ENCODE measurements at places on chromosomes 4 and X.

- DNase-seq, result peak; percentile 0
Measured at GRCh38 chr4:129641179-129641578, 545.2 kb downstream of the C4orf33 start.

GRCh38 chr4:8547108-8547911, 32.9 kb upstream of the GPR78 start:
- DNase-seq, result no peak

- DNase-seq, result no peak
Measured at GRCh38 chr4:101172369-101172768, 175.0 kb downstream of the PPP3CA start.

DNA sequence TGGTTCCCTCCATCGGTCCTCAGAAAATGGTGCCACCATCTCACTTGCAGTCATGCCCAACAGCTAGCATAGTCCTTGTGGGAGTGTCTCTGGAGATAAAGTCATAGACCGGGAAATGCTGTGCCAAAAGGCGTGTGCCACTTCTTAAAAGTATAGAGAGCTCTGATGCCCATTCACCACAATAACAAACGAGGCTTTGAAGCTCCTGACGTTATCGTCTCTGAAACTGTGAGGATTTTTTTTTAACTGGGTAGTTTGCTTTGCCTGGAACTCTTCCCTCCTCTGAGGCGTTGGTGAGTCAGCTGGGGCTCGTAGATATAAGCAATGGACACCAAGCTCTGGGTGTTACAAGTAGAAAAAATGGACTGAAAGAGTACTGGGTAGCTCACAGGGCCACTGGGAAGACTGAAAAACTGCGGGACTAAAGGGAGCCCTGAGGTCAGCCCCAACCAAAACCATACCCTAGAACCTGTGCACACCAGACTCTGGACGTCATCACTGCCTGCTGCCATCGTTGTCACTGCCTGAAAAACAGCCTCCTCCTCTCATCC, 89.4 kb upstream of the TRIM2 start:
- no peak for DNase-seq

DNA sequence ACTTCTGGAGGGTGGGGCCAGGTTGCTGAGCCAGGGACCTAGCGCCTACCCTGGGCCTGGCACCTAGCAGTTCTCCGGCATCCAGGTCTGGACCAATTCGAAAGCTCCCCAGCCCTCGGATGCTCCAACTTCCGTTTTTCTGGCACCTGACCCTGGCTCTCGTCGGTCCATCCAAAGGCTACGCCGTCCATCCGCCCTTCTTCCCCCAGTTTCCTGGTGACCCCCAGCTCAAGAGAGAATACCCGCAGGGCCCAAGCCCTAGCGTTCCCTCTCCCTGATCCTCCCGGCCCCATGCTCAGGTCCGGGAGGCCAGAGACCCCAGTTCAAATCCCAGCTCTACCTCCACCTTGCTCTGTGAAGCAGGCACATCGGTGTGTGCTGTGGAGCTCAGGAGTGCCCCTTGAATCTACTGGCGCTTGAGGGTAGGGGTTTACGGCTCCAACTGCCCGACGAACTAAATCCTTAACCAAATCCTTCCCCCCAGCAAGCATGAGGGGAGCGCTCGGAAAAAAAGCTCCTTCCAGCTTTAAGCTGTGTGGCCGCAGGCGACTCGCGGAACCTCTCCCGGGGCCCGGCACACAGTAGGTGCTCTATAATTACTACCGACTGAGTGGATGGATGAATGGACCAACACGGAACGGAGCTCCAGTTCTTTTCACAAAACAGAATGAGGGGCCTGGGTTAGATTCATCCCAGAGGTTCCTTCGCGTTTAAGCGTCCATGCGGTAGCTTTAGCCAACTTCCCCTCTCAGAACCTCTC, 1.1 kb downstream of the CRMP1 start:
- no peak for DNase-seq

DNA sequence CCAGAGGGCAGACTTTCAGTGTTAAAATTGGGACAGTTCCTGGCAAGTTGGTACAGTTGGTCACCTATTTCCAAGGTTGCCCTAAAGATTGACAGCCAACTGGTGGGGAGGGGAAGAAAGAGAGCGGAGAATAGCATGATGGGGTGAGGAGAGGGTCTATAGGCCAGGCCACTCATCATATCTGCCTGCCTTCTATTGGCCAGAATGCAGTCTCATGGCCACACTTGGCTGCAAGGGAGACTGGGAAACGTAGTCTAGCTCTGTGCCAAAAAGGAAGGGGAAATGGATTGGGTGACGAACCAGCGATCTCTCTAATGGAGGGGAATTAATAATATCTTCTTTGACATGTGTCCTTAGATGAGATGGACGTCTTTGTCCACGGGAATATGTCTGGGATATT, 197.4 kb upstream of the ATP6AP2 start:
- DNase-seq, result no peak

DNA sequence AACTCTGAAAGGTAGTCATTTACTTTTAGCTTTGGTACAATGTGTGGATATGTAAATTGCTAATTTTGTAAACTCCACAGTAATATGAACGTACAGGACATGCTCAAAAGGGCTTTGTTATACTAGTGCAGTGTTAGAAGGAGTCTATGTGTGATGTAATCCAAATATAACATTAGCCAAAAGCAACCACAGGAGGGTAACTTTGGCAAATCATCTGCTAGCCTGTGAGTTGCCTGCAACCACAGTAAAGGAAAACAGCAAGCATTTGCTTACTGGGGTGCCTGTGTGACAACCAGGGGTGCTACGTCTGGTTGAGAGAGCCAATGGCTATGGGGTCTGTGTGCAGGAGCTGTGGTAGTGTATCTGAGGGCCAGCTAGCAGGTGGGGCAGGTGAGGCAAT, 245.8 kb downstream of the ADAMTS3 start:
- no peak for DNase-seq

DNA sequence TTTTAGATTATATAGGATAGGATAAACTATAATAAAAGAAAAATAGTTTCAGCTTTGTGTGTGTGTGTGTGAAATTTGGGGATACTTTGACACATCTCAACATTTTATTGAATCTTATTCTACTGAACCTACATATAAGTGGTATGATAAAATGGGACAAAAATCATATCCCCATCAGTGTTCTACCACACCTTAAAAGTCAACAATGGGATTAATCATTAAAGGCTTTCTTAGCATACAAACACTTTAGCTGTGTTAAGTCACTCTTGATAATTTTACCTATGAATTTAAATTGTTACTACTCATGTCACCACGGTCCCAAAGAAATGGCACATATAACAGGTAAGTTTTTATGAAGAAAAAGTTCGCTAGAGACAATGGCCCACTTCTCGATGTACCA, 37.7 kb upstream of the LRBA start:
- DNase-seq, result no peak

GRCh38 chrX:41604766-41605543, 83.8 kb upstream of the GPR34 start:
- no peak for DNase-seq

DNA sequence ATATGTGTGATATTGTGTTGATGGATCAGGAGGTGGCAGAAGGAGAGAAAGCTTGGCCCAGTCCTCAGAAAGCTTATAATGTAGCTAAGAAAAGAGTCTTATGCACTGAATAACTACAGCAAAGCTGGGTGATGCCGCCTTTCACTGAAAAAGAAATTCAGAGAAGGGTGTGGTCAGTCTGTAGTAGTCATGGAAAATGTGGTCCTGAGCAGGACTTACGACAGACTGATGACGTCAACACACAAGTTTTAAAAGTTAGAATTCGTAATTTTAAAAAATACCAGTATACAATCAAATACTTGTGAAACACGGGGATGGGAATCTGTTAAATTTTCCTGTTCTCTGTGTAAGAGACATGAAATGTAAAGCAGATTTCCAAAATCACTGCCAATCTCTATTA, 87.0 kb upstream of the RAPGEF2 start:
- no peak for DNase-seq

DNA sequence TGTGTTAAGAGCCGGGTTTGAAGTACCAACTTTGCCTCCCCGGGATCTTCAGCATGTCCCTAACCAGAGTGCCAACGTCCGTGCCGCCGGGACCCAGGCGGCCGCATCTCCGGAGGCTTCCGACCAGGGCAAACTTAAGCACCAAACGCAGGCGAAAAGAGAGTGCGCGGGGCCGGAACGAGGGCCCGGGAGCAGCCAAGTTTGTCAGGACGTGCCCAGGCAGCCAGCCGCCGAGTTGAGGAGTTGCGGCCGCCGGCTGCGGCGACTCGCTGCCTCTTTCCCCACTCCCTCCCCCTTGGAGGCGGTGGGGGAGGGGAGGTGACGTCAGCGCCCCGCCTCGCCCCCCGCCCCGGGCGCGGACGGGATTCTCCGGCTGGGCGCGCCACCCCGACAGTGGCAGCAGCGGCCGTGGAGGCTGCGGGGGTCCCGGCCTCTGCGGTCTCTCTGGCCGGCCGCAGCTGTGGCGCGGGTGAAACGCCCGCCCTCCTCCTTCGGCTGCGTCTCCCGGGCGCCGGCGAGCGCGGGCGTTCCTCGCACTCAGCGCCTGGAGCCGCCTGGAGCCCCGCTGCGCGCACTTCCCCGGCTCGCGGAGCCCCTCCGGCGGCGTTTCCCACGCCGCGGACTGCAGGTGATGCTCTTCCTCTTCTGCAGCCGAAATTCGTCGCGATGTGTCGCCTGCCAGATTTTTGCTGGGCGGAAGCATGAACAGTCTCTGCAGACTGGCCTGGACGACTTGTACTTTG, 2.9 kb upstream of the FAT1 start:
- peak; percentile 77 for DNase-seq

- no peak for DNase-seq
Measured at GRCh38 chr4:159283696-159284095, 180.8 kb downstream of the RAPGEF2 start.

DNA sequence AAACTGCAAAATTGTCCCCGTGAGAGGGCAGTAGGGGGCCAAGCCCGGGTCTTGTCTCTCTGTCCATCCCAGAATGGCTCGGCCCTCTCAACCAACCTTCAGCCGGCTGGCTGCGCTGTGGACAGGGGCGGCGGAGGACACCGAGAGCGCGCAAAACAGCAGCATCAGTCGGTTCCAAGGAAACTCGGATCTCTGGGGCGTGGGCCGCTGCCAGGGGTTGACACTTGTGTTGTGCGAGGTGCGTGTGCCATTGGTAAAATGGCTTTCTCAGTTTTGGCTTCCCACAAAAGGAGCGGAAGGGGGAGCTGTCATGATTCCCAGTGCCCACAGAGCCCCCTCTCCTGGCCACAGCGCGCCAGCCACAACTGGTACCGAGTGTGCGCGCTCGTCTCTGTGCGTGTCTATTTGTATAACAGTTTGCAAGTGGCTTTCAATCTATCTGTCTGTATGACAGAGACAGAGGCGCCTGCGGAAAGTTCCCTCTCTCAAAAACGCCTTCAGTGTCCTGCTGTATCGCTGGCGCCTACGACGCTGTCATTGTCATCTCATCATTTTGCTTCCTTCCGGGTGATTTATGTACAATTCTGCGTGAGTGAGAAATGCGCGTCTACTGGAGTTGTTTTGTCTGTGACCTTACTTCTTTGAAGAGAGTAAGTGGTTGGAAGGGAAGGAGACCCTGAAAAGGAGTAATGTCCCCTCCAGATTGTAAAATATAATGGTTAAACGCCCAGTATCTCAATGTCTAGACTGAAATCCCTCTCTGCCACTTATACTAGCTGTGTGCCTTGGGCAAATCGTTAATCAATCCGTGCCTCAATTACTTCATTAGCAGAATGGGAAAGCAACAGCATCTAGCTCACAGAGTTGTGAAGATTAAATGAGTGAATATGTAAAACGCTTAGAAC, 1.8 kb downstream of the DKK2 start:
- DNase-seq, result no peak

- DNase-seq, result no peak
Measured at GRCh38 chrX:123779908-123780396, 47.1 kb upstream of the THOC2 start.

DNA sequence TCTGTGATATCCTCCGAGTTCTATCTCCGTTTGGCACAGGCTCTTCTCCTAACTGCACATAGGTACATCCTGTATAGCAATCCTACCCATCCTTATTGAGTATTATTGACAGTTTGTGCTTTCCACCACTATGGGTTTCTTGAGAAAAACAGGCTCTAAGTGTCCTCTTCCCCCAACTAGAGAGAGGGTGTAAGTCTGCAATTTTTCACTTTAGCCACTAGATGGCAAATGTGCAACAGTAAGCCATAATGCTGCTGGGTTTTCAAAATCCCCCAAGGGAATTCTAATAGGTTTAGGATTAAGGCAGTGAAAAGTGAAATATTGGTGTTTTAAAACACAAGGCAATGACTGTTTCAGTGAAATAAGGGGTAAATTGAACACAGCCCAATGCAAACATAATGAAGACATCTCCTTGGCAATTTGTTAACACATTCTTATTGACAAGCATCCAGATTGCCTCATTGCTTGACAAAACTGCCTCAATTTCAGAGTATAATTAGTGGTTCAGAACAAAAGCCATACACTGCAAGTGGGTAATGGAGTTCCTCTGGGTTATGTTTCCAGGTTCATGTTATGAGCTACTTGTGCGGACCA, 239.0 kb upstream of the HTR2C start:
- DNase-seq, result no peak

DNA sequence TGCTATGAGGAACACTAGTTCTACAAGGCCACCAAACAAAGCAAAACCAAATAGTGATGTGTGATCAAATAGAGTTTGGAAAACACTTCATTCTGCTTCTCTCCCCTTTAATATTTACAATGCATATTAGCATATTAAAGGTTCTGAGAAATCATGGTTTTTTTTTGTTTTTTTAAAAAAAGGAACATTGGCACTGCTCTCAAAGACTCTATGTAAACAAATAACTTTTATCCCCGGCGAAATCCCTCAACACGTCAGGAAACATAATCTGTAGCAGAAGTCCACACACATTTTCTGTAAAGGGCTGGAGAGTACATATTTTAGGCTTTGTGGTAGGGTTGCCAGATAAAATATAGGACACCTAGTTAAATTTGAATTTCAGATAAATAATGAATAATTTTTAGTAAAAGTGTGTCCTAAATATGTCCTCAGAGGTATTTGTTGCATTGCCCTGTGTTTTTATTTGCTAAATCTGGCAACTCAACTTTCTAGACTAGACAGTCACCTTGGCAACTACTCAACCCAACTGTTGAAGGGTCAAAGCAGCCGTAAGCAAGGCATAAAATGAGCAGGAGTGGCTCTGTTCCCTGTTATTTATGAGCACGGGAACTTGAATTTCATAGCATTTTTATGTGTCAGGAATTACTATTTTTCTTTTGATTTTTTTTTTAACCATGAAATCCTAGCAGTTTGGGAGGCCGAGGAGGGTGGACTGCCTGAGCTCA, 8.6 kb downstream of the SPATA4 start:
- no peak for DNase-seq

Measured in frontal cortex (tissue), 4 donors.